Right lobe of liver (tissue), 6 donors: ENCODE measurements at places on chromosomes 4 and X. TPM values are rescaled to one million over a fixed set of nuclear protein-coding genes. Genes with fewer than 3 reads are reported as not detected.
A peak's percentile ranks its signal among the peaks of the same experiment; 100 is the strongest.

The P2RY4 gene
- total RNA-seq = 0.37 TPM

The STAP1 gene
- not detected for total RNA-seq

The COPS4 gene
- 16.1 TPM for total RNA-seq

The ADRA2C gene
- total RNA-seq = not detected

The KLHL13 gene
- total RNA-seq = 1.2 TPM

The C4orf50 gene
- under 0.01 TPM for total RNA-seq

The IGSF1 gene
- 0.37 TPM for total RNA-seq

The OTUD6A gene
- not detected for total RNA-seq

The CENPVL1 gene
- total RNA-seq = not detected

The ZNF157 gene
- total RNA-seq = not detected

The TMEM185A gene
- total RNA-seq = 6.4 TPM

The RAB41 gene
- not detected for total RNA-seq

The MAGEA10 gene
- total RNA-seq = not detected

The BMPR1B gene
- total RNA-seq = 0.56 TPM

The LDB2 gene
- 19.0 TPM for total RNA-seq

- no peak for DNase-seq
These were observed 71.8 kb downstream of the PSAPL1 start for GRCh38 chr4:7362862-7363430.

- DNase-seq = no peak
These were observed 393.4 kb downstream of the RAPGEF2 start for GRCh38 chr4:159496248-159496647.

- DNase-seq = peak; percentile 53
These were observed at the start of gene SNCA for GRCh38 chr4:89836897-89837384. SNCA (minus strand) TSS chr4:89837161; CDS start chr4:89835667, 1,494 bp downstream.

GRCh38 chr4:154478128-154478527, 13.5 kb downstream of the DCHS2 start:
- DNase-seq = no peak

GRCh38 chrX:71998836-71999509, 88.3 kb downstream of the NHSL2 start:
- no peak for DNase-seq

DNA sequence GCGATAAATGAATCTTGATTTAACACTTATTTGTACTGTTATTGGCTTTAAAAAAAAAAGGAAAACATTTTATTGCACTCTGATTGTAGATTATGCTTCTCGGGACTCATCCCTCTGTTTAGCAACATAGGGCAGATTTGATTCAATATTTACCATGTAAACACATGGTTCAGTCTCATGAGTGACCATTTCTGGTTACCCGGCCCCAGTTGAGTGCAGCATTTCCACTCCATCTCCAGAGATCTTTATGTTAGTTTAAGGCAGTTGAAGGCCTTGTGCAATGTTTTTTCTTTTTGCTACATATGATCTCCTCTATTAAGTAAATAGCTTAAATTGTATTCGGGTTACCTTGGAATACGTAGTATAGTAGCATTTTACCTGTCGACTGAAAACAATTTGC, 143.3 kb upstream of the RPS6KA3 start:
- DNase-seq = no peak

GRCh38 chrX:153347530-153347929, 13.6 kb downstream of the ZNF275 start:
- DNase-seq = no peak

- peak; percentile 66 for DNase-seq
These were observed 124.2 kb downstream of the NFKB1 start for GRCh38 chr4:102625232-102625930.

DNA sequence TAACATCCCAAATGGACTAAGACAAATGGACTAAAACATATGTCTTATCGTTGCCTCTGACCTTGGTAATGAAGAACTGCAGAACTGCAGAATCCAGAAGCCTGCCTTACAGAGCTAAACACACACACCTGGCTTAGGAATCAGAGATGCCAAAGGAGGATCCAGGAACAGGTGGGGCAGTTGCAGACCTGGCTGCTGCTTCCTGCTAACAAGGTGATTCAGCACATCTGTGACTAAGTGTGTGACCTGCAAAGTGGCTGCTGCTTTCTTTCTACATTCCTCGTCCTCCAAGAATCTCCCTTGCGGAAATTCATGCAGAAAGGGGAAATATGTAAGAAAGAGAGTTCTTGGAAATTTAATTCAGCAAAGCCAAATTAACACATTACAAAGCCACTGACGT, 96.8 kb upstream of the NLGN4X start:
- DNase-seq = no peak

DNA sequence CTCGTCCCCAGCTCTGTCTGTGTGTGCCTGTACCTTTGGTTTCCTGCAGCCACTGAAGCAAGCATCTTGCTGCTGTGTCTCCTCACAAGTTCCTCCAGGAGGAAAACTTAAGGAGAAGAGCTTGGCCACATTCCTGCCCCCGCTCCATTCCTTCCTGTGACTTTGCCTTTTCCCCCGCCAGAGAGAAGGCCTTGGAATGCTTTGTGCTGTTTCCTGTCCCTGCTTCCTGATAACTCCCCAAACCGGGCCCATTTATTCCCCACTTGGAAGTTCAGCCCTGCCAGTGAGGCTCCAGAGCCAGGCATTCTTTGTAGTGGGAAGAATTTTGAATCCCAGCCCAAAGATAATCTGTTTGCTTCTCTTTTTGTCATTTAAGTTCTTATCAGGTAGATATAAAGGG, 33.1 kb downstream of the SMIM10L2A start:
- DNase-seq = no peak

GRCh38 chr4:25058796-25059195, 28.1 kb upstream of the LGI2 start:
- DNase-seq = no peak

GRCh38 chr4:25448379-25449109, 71.5 kb downstream of the ANAPC4 start:
- DNase-seq = no peak

DNA sequence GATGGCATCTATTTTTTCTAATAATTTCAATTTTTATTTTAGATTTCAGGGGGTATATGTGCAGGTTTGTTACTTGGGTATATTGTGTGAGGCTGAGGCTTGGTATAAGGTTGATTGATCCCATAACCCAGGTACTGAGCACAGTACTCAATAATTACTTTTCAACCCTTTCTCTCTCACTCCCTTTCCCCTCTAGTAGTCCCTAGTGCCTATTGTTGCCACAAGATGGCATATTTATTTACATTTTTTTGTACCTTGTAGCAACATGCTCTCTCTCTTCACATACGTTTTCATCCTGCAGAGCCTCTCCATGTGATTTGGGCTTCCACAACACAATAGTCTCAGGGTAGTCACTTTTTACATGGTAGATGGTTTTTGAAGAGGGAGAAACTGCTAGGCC, 172.0 kb downstream of the ATOH1 start:
- no peak for DNase-seq

DNA sequence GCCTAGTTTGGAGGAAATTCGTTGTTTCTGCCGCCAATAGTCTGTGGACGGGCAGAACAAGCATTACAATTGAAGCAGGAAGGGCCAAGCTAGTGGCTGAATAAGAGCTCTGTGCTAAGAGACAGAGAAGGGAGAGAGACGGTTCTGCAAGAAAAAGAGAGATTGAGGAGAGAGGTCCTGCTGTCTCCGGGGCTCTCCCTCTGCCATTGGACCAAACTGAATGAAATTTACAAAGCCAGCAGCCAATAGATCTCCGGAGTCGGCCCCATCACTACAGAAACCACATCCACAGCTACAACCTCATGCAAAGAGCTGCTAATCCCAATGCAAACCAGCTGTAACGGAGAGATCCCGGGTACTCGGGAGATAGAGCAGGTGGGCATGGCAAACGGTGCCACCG, at the start of gene NLGN4X:
TSS of gene NLGN4X (minus strand) at position 148 of the 400 bp plus-strand sequence. CDS start 77,401 bp downstream, outside the sequence.
- no peak for DNase-seq

DNA sequence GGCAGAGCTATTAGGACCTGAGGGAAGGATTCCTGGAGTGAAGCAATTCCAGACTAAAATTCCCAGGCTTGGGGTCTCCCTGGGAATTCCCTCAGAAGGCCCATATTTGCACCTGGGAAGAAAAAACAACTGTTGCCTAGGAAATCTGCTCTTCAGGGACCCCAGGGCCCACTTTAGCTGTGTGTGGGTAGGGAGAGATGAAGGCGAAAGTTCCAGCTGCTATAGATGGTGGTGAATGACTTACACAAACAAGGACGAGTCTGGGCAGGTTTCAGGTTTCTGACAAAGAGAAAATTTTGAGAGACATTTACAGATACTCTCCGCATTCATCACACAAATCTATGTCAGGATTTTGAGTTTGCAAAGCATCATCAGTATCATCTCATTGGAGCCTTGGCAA, 126.1 kb downstream of the GPC3 start:
- no peak for DNase-seq

GRCh38 chr4:3375688-3376087, 66.1 kb upstream of the HGFAC start:
- no peak for DNase-seq

DNA sequence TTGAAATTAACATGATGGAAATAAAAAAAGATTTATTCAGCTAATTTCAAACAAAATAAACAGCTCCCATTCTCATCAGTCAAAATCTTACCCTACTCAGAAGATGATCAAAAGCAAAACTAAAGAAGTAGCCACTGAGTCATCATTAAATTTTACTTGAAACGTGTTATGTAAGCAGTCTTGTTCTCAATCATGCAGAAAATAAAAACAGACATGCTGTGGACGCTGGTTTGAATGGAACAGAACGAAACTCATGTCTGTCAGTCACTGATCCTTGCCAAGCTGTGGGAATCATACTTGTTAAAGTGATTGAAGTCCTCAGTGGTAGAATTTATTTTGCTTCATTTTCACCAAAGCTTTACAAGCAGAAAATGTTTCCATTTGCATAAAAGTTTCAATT, 77.2 kb upstream of the TLR3 start:
- no peak for DNase-seq

GRCh38 chr4:68874507-68874906, 58.7 kb downstream of the UGT2B10 start:
- DNase-seq = no peak

DNA sequence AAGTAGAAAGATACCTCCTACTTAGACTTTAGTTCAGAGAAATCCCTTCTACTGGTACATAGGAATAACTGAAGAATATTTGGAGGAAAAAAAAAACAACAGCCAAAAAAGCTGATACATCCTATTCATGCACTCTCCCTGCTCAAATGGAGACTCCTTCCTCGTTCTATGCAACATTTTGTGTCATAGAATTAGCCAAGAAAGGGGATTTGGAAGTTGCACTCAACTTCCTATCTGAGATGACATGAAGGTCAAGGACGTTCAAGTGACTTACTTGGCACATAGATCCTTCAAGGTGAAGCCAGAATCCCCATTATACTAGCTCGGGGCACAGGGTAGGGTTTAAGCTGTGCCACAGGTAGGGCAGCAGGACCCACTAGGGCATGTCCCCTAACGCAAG, 56.2 kb upstream of the S100G start:
- DNase-seq = no peak

DNA sequence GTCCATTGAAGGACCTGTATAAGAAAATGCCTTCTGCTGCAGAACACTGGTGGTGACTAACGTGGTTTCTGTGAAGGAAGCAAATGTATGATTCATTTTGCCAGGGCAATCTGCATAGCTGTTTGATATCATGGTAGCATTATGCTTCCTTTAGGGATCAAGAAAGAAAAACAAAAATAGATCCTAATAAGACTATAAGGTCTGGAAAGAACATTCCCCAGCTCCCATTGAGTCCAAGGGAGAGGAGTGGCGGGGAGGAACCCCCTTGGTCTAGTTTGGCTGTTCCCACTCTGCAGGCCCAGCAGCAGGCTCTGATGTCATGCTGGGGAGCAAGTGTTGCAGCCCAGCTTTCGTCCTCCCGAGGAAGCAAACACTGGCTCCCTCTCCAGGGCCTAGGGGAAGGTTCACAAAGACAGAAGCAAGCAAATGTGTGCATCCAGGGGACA, 154.5 kb upstream of the GALNT7 start:
- no peak for DNase-seq

DNA sequence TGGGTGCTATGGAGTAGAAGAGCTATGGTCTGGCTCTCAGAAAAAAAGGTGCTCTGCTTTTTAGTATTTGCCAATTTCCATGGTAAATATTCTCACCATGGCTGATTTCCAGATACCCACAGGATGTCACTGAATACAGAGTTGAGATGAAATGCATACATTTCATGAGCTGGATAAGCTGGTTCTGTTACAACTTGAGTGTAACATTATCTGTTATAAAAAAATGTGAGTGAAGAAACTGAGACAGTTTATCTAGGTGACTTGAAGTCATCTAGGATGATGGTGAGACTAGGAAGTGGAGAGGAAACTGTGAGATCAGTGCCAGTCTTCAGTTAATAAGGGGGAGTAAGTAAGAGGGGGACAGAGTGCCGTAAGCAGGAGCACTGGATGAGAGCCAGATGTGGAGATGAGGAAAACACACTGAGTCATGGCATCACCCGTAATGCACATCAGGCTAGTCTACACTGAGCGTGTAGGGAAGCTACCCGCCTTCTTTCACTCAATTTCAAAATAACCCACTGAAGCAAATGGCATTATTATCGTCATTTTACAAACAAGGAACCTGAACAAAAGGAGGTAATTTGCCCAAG, 5.0 kb downstream of the HPSE start:
- no peak for DNase-seq

GRCh38 chrX:131477498-131477897, 66.4 kb upstream of the OR13H1 start:
- DNase-seq = no peak

- no peak for DNase-seq
These were observed 57.2 kb upstream of the FAM9C start for GRCh38 chrX:13101441-13102139.

- no peak for DNase-seq
These were observed 9.6 kb downstream of the DCX start for GRCh38 chrX:111402344-111402743.

GRCh38 chr4:76523593-76523992, 88.6 kb downstream of the SHROOM3 start:
- peak; percentile 53 for DNase-seq

- DNase-seq = no peak
These were observed 9.1 kb downstream of the GPM6A start for GRCh38 chr4:175802988-175803387.

DNA sequence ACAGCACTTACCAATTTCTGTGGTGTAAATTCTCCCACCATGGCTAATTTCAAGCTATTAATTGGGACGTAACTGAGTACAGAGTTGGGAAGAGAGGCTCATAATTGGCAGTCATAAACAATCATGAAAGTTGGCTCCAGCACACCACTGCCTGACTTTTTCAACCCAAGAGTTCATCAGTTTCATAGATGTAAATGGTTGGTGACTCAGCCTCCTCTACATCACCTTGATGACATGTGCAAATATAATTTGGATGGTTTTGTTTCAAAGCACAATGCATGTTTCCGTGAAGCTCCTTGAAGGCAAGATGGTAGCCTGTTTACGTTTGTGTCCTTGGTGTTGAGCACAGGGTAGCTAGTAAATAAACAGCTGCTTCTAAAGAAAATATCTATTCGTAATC, 235.1 kb downstream of the LDB2 start:
- DNase-seq = no peak

GRCh38 chr4:102736636-102737549, 23.9 kb downstream of the MANBA start:
- DNase-seq = no peak

- no peak for DNase-seq
These were observed 37.9 kb downstream of the LDB2 start for GRCh38 chr4:16860516-16860915.

GRCh38 chr4:7153711-7154110, 38.6 kb upstream of the SORCS2 start:
- no peak for DNase-seq
